ENCODE measurements at places on chromosomes 12 and 14.

- no peak for DNase-seq
Observed at GRCh38 chr12:127780881-127781280, 486.1 kb upstream of the TMEM132C start.

GRCh38 chr14:47262801-47263200 is 412.6 kb downstream of the MDGA2 start:
- no peak for DNase-seq

GRCh38 chr12:77001276-77001675 is 64.1 kb downstream of the E2F7 start:
- no peak for DNase-seq

DNA sequence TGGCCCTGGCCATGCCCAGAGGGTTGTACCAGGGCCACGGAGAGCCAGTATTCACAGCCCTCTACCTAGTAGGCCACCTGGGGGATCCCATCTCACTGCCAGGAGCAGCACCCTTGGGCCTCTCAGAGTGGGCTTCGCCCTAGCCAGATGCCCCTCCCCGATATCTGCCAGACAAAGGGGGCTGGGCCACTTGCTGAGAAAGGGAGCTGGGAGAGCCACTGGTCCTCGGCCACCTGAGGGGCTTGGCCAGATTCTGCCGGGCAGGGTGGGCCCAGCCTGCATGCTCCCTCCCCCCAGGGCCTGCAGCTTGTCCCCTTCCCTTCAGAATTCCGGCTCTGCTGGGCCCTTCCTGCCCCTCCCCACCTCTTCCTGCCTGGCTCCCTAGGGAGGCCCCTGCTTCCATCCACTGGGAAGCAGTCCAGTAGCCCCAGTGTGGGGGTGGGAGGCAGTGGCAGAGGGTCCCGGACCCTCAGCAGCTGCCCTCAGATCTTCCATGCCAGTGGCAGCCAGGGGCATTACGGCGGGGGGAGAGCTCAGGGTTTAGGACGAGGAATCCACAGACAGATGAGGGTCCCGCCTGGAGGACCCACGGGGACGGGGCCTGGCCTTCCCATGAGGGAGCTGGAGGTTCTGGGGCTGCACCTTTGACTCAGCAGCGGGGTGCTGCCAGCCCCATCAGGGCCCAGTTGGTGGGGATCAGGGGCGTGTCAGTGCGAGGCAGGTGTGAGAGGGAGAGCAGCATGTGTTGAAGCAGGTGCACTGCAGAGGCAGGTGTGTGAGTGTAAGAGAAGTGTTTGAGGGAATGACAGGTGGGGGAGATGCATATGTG is 2.4 kb downstream of the CRIP2 start:
- no peak for DNase-seq

- DNase-seq = no peak
Observed at GRCh38 chr12:75642226-75642625, 130.8 kb upstream of the KRR1 start.

DNA sequence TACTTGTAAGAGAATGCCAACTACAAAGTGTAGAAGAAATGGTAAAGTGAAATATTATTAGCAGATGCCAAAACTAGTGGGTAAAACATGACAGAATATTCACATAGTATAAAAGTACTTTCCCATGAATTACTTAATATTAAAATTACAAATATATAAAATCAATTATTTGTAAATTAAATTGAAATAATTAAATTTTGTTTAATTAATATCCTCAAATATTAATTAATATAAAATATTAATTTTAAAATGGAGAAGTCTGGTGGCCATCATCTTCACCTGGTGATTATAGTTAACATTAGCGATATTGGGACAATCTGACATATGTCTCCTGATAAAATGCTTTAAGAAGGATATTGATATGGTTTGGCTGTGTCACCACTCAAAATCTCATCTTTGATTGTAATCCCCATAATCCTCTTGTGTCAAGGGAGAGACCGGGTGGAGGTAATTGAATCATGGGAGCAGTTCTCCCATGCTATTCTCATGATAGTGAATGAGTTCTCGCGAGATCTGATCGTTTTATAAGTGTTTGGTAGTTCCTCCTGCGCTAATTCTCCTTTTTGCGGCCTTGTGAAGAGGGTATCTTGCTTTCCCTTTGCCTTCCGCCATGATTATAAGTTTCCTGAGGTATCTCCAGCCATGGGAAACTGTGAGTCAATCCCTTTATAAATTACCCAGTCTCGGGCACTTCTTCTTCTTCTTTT is 55.0 kb upstream of the SGPP1 start:
- no peak for DNase-seq

- peak; percentile 22 for DNase-seq
Observed at GRCh38 chr14:100159094-100159864, at the start of gene DEGS2. Gene DEGS2 (minus strand): TSS chr14:100159645. CDS start chr14:100159587, 58 bp downstream.

DNA sequence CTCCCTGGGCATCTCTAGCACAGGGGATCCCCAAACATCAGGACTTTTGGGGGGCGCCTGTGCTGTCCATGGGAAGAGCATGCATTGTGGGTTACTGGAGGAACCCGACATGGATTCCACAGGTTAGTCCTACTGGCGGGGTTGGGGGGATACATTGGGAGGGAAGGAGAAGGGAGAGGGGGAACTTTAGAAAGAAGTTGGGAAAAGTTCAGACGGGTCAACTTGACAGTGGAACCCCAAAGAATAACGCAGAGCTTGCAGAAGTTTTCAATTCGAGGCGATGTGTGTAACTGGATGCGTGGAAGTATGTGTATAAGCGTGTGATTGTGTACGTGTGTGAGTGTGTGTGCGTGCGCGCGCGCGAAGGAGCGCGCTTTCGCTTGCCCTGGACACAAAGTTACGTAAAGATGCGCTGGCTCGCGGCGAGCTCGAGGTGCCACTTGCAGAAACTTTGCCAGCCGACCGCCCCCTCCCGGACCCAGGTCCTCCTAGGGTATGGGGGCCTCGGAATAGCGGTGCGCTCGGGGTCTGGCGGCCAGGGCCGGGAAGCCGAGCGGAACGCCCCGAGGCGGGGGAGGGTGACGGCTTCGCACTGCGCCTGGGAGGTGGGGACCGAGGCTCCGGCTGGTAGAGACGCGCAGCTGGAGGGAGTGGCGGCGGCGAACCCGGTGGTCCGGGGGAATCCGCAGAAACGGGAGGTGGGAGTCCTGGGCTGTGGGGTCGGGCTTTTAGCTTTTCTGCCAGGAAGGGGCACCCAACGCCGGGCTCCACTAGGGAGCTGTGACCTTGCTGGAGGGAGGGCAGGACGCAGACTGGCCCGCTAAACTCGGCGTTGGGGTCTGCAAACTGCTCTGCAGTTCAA is 669 bp downstream of the RFX4 start:
- DNase-seq = no peak

DNA sequence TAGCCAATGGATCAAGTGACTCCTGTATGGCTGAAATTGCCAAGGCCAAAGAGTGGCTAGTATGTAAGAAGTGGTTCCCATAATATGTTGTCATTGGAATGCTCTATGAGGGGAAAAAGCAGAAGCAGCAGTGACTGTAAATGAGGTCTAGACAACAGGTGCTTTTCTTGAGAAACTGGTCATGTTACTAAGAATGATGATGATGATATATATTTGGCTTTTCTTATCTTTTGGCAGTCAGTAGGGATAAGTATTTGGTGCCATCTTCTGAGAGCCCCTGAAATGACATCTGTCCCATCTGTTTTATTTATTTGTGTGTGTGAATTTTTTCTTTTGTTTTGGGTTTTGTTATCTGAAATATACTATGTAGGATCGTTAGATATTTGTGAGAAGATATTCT is 141.7 kb downstream of the SYT1 start:
- DNase-seq = peak; percentile 4

DNA sequence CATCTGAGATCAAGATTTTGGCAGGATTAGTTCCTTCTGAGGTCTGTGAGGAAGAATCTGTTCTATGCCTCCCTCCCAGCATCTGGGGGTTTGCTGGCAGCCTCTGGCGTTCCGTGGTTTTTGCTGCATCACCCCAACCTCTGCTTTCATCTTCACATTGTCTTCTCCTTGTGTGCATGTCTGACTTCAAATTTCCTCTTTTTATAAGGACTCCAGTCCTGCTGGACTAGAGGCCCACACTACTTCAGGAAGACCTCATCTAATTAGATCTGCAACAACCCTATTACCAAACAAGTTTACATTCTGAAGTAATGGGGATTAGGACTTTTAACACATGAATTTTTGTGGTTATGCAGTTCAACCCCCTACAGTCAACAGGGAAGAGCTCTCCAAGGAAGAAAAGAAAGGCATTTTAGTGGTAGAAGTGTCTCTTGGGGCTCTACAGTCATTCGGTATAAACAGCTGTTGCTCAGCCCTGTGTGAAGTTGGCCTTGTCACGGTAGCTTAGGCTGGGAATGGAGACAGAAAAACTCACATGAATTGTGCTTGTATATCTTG is 89.7 kb downstream of the CAND1 start:
- DNase-seq = peak; percentile 72

DNA sequence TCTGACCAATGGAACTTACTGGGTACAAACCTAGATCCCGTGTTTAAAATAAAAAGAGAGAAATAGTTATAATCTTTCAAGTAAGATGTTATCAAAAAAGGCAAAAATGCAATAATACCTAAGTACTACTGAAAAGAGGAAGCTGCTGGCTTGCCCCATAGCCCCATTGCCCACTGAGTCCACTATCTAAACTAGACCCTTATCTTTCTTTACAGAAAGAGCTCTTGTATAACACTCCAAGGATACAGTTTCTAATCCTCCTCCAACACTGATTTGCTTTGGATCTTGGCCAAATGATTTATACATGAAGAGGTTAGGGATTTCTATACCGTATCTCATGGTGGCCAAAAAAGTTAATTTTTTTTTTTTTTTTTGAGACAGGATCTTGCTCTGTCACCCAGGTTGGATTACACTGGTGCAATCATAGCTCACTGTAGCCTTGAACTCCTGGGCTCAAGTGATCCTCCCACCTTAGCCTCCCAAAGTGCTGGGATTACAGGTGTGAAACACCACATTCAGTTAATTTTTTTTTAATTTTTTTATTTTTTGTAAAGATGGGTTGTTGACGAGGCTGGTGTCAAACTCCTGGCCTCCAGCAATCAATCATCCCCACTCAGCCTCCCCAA is 2.6 kb downstream of the GXYLT1 start:
- no peak for DNase-seq

- peak; percentile 34 for DNase-seq
Observed at GRCh38 chr14:74141703-74142102, 56.9 kb downstream of the LIN52 start.

DNA sequence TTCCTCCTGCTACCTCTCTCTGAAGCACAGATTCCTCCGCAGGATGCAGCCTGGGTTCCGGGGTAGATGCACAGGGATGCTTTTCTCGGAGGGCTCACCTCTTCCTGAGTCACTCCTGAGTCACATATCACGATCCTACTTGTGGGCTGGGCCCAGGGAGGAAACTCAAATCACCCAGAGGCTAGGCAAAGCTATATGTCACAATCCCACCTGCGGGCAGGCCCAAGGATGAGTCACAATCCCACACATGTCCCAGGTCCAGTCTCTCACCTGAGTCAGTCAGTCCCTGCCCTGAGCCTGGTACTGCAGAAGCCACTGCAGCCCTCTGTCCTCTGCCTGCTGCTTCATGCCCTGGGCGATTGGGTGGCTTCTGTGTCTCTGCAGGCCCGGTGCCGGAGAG is 149.0 kb upstream of the GSC start:
- no peak for DNase-seq

- peak; percentile 66 for DNase-seq
Observed at GRCh38 chr12:57237932-57238853, 8.7 kb downstream of the SHMT2 start.

- no peak for DNase-seq
Observed at GRCh38 chr14:57714487-57714931, 151.4 kb downstream of the SLC35F4 start.

DNA sequence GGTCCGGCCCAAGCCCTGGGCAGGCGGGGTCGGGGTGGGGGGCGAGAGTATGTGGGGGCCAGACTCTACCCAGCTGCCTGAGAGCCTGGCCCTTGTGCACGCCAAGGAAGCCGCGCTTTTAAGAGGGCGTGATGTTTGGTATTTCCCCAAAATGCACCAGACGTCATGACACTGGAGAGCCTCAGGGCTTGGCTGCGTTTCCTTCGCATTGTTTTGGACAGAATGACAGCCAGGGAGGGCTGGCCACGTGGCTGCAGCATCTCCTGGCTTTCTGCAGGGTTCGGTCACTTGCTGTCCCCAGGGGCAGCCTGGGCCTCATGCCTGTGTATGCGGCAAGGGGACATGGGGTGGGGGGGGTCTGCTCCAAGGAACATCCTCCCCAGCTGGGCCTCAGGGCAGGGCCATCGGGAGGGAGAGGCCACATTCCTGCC is 16.1 kb upstream of the NUDT14 start:
- peak; percentile 45 for DNase-seq

GRCh38 chr12:95994476-95994875 is 1.7 kb downstream of the HAL start:
- no peak for DNase-seq

DNA sequence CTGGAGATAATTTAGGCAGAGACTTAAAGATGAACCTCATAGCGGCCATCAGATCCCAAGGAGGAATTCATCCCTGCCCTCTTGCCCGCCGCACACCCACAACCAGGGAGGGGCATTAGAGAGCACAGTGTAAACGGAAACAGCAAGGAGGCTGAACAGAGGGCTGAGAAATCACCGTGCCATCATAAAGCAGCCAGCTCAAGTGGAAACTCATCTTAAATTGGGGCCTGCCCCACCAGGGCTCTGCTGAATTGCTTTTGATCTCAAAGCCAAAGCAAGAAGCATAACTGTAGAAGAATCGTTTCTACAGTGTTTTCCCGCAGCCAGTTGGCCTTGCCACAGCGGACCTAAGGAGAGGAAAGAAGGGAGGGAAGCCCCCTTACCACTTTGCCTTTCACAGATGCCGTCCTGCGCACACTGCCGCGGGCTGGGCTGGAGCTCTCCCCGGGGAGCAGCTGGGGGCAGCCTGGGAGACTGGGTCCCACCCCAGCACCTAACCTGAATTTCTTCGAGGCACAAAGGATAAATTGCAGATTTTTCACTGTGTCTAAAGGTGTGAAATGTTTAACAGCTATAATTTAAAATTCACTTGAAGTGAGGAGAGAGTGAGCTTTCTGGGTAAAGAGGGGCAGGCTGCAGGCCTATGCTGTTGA is 51.8 kb upstream of the MMP17 start:
- DNase-seq = no peak

GRCh38 chr14:55399852-55400251 is 11.8 kb downstream of the ATG14 start:
- no peak for DNase-seq

DNA sequence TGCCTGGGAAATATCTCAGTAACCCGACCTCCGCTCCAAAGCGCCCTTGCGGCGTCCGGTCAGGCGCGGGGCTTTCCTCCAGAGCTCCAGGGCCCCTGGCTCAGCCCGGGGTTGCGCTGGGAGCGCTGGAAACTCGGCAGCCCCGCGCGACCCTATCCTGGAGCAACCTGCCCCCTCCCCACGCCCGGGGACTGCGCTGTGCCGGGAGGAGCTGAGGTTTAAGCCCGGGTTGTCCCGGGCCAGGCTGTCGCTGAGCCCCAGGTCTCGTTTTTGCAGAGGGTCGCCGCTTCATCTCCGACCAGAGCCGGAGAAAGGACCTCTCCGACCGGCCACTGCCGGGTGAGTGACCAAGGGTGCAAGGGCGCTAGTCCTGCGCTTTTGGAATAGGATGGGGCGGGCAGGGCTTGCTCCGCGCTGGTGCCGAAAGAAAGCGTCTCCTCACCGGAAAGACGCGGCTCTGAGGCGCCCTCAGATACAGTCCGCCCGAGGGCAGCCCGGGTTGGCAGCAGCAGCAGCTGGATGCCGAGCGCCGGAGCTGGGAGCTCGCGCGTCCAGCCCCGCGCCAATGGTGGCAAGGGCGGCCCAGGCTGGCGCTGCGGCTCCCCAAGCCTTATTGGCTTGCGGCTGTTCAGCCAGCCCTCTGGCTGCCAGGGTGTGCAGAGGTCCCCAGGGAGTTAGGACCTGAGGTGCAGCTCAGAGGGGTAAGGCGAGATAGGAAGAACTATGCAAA is 1.5 kb downstream of the SPX start:
- DNase-seq = peak; percentile 50
